ENCODE measurements at places on chromosomes 2 and 18.

GRCh38 chr2:60023256-60023985 lies 530.0 kb downstream of the BCL11A start:
- DNase-seq: no peak

GRCh38 chr18:2893056-2893455 lies 46.2 kb downstream of the EMILIN2 start:
- DNase-seq: no peak

DNA sequence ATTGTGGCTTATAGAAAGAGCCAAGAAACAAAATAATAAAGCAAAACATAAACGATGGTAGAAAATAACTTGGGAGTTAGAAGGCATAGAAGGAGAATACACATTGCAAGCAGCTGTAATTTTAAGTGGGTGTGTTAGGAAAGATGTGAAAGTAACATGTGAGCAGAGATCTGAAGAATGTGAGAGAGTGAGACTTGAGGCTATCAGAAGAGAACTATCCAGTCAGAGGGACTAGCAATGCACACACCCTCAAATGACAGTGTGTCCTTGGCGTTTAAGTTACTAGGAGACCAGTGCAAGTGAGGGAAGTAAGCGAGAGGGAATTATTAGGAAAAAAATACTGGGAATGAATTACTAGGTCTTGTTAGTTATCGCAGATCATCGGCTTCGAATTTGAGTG lies 304.9 kb downstream of the DSEL start:
- no peak for DNase-seq

GRCh38 chr2:218089259-218089658 lies 20.2 kb downstream of the RUFY4 start:
- no peak for DNase-seq

- DNase-seq: no peak
These were observed 30.6 kb upstream of the CYP1B1 start for GRCh38 chr2:38106405-38107094.

GRCh38 chr2:172039011-172039704 lies 39.4 kb downstream of the METAP1D start:
- no peak for DNase-seq

Data from NCI-H1105 (cell line).